ENCODE measurements at places on chromosomes 4 and X. TPM values are rescaled to one million over a fixed set of nuclear protein-coding genes. Genes with fewer than 3 reads are reported as not detected.

DNA sequence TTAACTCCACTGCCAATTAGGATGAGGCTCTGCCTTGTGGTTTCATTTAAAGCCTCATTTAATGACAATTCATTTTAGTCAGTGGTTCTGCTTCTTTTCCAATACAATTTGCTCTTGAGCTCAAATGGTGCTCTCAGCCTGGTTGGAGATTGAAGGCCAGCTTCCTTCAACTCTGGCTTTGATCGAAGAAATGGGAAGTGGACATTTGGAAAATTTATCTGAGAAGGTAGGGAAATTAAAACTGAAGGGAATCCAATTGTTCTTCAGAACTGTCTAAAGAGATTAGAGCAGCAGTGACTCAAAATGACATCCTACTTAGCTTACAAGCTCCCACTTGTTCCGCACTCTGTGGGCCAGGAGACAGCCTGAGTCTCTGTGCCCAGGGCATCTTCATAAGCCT, 206.8 kb downstream of the SMARCA1 start:
- DNase-seq: no peak

DNA sequence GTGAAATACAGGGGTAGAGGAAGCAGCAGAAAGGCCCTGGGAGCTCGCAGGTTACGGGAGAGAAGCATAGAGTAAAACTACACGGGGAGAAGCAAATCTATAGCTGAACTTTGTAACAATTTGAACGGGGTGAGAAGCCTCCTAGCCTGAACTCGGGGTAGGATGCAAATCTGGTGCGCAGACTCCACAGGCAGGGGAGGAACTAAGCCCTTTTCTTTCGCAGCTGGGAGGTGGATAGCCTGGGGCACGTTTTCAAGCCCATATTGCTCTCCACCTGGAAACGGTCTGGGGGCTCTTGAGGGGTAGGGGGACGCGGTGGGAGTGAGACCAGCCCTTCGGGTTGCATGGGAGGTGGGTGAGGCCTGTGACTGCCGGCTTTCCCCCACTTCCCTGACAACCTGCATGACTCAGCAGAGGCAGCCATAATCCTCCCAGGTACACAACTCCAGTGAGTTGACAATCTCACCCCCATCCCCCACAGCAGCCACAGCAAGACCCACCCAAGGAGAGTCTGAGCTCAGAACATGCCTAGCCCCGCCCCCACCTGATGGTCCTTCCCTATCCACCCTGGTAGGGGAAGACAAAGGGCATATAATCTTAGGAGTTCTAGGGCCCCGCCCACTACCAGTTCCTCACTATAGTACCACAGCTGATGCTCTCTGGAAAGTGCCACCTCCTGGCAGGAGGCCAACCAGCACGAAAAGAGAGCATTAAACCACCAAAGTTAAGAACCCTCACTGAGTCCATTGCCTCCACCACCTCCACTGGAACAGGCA, 29.9 kb downstream of the SOWAHB start:
- peak; percentile 86 for DNase-seq

DNA sequence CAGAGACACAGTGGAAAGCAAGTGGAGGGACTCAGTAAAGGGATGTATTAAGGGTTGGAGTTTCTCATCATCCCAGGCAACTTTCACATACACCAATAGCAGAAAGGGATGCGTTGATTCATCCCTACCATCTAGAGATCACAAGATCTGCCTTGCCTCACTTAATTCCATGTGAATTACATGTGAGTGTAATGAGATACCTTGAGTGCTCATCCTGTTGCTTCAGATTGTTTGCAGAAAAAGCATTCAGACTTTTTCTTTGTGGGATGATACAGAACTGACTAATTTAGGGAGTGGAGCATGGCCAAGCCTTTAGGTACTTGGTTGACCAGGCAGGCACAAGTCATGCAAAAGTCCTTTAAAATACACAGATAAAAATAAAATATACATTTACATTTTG, 124.8 kb upstream of the SLIT2 start:
- DNase-seq: no peak

DNA sequence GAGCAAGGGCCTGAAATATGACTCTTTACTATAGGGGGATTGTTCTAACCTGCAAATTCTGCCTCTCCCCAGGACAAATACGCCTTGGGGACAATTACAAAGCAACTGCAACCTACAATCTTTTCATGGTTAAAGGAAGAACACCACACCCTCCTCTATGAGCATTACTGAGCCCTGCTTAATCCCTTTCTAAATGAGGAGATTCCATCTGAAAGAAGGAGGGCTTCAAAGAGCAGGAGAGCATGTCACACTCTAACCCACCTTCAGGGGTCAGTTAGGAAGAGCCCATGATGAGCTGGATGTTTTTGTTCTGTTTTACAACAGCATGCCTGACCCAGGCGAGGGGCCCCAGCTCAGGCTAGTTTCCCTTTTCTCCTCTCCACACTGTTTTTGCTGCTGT, 134.0 kb upstream of the ANXA3 start:
- DNase-seq: no peak

DNA sequence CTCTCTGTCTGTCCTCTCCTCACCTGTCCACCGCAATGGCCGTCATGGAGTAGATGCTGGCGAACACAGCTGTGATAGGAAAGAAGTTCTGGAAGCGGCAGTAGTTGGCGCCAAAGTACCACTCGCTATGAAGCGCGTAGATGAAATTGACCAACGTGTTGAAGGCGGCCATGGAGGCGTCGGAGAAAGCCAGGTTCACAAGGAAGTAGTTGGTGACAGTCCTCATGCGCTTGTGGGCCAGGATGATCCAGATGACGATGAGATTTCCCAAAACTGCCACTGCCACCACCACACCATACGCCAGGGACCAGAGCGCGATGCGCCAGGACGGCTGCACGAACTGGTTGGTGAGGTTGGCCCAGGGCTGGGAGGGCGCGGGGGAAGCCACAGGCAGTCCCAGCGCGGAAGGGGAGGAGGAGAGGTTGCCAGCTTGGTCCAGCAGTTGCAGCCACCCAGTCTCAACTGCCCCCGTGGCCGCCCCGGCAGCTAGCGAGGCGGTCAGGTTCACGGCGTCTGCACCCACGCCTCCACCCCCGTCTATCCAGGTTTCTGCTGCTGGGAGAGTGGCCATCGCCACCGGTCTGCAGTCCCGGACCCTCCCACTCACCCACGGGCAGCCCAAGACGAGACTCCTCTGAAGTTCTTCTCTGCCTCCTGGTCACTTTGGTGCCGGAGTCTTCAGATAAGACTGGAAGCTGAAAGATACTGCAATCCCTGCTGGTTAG, 518 bp downstream of the TACR3 start:
- DNase-seq: no peak

DNA sequence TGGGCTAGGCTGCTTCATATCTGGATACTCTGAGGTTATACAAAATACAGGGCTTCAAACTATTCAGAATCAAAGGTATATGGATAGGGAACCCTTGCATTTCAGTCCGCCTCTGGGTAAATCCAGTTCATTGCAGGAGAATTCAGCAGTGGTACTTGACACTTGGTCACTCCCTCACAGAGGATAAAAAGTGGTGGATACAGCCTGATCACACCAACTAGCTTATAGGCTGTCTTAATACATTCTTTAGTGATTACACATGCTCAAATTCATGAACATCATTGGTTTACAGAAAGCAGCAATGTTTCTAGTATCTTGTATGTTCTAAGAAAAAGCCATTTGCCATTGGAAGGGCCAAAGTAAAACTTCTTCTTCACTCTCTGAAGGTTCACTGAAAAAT, 104.8 kb upstream of the PDE5A start:
- no peak for DNase-seq

GRCh38 chr4:54167508-54167907, 61.6 kb upstream of the PDGFRA start:
- no peak for DNase-seq

GRCh38 chrX:2863646-2864045, 34.9 kb downstream of the GYG2 start:
- DNase-seq: no peak

DNA sequence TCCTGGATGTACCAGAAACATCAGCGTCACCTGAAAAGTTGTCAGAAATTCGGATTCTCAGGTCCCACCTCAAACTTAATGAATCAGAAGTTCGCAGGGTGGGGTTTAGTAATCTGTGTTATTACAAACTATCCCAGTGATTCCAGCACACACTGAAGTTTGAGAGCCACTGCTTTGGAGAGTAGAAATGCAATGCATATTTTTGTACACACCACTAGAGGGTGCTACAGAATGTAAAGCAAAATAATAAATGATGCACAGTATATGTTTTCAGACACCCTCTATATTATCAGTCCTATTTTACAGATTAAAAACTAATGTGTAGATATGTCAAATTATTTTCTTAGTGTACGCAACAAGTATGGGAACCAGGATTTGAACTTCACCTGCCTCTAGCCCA, 2.4 kb upstream of the MORF4L2 start:
- DNase-seq: no peak

DNA sequence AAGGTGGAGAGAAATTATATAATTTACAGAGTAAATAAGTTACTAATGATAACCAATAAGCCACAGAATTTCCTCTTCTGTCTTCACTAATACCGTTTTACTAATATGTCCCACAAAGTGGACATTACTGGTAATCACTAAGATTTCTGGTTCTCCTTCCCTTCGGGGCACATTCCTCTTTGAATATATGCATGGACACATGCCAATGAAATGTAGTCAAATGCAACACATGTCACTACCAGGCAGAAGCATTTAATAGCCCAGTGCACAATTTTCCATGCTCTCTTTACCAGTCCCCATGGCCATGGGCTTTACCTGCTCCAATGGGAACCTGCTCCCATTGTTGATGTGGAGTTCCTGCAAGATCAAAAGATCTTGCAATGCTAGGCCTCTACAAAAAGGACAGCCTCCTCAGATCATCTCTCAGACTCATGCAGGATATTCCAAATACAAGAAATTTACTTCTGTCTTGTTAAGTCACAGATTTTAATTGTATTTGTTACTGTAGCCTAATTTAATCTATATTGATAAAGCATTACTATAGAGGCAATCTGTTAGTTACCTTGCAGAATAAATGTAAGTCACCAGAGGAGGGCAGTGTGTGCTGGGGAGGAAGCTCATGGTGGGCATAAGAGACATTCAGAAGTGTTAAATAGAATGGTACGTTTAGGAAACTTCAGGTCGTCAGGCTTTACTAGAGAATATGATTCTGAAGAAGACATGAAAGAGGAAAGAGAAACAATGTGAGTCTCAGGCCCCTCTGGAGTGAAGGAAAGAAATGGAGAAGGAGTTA, 37.1 kb upstream of the INPP4B start:
- DNase-seq: no peak

DNA sequence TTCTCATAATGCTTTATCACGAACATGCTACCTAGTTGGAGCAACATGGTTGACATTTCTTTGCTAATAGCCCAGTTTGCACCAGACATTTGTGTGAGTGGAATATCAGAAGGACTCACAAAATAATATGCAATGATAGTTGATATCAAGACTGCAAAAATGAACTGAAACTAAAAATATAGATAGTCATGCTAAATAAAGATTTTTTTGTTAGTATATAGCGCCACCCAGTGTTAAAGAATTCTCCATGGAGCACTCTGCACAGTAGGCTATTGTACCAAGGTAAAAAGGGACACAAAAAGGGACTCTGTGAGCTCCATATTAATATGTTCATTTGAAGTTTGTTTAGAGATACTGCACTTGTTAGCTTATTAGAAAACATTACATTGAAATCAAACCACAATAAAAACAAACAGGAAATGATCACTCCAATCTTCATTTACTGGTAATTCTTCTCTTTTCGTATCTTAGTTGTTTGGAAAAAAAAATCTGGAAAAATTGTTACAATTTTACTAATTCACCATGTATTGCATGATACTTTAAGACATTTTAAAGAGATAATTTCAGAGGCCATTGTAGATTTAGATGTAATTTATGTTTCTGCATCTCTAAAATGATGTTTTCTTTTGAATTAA, 1509.6 kb downstream of the ADGRL3 start:
- DNase-seq: no peak

DNA sequence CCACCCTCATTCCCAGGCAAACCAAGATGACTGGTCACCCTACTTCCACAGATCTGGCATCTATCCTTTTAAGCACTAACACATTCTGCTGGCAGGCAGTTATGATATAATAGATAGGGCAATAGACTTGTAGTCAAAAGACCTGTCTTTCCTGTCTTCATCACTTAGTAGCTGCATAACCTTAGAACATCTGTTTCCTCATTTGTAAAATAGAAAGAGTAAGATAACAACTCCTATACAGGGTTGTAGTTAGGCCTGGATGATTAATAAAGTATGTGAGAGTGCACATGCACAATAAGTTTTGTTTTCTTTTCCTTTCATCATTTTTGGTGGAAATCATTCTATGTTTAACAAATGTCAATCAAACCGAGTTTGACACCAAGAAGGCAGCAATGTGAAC, 72.1 kb downstream of the GPR82 start:
- DNase-seq: no peak

- no peak for DNase-seq
These were observed 42.4 kb downstream of the PDGFRA start for GRCh38 chr4:54271464-54271863.

DNA sequence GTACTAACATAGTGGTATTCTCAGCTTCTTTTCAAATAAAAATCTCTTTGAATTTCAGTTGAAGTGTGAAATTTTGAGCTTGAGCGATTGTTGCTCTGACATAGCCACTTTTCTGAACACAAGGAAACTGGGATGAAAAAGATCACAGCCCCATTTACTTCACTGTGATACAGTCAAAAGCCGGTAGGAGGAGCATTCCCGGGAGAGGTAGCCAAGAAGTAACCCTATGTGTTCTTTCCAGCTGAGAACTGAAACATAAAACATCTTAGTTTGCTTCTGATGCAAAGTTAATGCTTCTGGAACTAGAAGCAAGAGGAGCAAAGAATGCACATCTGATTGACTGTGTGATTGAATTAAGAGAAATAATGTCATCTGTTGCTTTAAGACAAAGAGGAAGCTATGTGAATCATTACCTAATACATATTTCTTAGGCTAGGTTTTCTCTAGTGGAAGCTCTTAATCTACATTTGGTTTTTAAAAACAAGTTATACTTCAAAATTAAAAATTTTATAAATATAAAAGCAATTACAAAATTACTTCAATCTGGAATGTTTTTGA, 88.3 kb upstream of the UNC5C start:
- no peak for DNase-seq

- no peak for DNase-seq
These were observed 19.3 kb upstream of the SLC9A7 start for GRCh38 chrX:46777971-46778810.

DNA sequence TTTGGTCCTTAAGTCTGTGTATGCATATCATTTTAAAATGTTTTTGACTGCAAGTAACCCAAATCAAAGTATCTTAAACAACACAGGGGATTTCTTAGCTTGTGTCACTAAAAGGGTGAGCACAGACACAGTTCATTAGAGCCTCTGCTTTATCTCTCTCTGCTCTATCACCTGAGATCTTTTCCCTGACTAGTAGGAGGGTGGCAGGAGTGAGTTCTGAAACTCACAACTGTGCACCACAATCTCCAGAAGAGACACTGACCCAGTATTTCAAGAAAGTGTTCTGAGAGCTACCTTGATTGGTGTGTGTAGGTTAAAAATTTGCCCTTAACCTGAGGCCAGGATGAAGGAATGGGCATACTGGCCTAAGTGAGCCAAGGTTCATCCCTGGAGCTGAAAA, 24.8 kb downstream of the CCSER1 start:
- DNase-seq: no peak

GRCh38 chrX:75158054-75158453, 2.0 kb upstream of the ABCB7 start:
- DNase-seq: no peak

Gene QRFPR
- not detected for total RNA-seq

Gene RBBP7
- total RNA-seq: 40.7 TPM

Gene MTMR8
- total RNA-seq: 13.0 TPM

Gene SPANXB1
- not detected for total RNA-seq

Gene CXCL11
- total RNA-seq: not detected

Gene DRD5
- not detected for total RNA-seq

Gene GPR34
- 1.5 TPM for total RNA-seq
